ENCODE measurements at places on chromosomes 4 and X.

DNA sequence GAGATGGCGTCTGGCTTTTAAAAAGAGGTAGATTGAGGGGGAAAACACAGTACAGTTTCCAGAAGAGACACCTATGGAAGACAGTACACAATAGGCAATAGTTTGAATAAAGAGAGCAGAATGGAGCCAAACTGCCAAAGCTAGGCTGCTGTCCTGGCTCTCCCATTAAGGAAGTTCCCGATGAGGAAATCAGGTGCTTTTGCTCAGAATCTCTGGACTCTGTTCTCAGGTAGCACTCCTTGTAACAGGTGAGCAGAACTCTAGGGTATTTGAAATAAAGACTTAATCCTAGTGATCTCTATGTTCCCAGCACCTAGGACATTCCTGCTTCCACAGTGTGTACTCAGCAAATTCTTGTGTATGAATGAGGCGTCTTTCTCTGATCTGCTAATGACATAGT lies 1.6 kb downstream of the EGF start:
- DNase-seq = no peak

DNA sequence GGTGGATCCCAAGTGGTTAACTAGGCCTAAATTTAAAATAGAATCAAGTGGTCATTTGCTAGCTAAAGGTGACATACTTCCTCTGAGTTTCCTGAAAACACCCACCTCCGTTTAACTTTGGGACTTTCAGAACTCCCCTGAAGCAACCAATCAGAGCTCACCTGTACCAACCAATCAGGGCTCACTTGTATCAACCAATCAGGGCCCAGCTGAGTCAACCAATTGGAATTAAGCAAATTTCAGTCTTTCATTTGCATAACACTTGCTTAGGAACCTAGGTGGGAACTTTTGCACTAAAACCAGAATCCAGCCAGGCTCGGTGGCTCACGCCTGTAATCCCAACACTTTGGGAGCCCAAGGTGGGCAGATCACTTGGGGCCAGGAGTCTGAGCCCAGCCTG lies 15.9 kb downstream of the GPC4 start:
- DNase-seq = no peak

- no peak for DNase-seq
Measured at GRCh38 chr4:81577392-81577791, 105.7 kb upstream of the RASGEF1B start.

DNA sequence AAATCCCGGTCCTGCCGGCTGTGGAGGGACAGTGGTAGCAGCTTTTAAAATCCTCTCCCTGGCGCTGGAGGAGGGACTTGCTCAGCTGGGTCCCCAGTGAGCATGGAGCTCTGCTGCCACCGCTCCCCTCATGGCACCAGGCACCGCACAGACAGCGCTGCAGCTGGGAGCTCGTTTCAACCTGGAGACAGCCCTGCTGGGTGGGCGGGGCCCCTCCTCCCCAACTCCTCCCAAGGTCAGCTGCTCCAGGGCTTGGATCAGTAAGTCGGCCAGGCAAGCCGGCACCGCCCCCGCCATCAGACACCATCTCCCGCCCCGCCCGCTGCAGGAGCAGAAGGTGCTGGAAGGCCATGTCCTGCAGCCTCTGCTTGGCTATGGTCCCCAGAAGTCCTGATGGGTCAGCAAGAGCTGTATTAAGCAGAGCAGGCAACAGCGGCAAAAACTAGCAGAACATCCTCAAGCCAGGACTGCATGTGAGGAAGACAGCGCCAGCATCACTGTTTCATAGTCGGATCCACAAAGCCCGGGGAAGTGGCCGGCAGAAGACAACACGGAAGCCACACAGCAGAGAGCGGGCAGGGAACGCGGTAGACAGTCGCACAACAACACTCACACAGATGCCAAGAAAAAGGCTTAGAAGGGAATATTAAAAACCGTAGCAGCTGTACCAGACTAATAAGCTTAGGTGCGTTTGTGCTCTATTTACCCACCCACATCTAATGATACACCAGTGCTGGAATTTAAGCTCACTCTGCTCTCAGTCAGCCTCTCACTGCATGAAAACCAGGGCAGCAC lies 16.2 kb downstream of the ZFYVE28 start:
- no peak for DNase-seq

DNA sequence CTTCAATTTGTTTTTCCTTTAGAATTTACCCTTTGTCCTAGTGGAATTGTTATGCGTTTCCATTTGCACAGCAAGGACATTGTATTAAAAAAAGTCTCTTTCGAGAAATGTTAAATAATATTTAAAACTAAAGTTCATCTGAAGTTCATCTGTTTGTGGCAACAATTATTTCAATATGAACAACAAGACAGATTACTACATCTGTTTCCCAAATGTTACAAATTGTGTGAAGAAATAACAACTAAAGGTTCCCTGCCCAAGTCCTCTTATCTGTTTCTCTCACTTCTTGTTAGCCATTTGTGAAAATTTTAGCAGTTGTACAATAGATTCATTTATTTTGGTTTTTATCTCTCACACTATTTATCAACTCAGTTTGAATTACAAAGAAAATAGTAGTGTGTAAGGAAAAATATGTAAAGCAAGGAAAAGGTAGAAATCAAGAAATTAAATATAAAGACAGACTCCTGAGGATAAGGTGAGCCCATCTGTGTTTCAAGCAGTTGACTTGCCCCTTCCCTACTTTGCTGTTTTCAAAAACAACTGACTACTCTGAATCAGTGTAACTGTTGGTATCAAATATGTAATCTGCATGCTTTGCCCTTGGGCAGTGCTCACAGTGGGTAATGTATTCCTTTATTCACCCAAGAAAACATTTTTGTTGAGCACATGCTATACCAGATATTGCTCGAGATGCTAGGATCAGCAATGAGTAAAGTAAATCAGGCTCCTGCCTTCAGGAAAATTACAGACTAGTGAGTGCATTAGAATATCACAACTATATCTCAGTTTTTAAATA lies 118.9 kb upstream of the PCDH7 start:
- no peak for DNase-seq
